Activated CD8-positive, alpha-beta T cell treated with anti-CD3 and anti-CD28 coated beads for 36 hours (primary cell): ENCODE measurements at places on chromosomes 4 and X. TPM values are rescaled to one million over a fixed set of nuclear protein-coding genes. Genes with fewer than 3 reads are reported as not detected.

The STS gene
- 0.50 TPM for total RNA-seq

The CCSER1 gene
- not detected for total RNA-seq

The MAML3 gene
- 2.0 TPM for total RNA-seq

The ZCCHC18 gene
- total RNA-seq = 1.5 TPM

DNA sequence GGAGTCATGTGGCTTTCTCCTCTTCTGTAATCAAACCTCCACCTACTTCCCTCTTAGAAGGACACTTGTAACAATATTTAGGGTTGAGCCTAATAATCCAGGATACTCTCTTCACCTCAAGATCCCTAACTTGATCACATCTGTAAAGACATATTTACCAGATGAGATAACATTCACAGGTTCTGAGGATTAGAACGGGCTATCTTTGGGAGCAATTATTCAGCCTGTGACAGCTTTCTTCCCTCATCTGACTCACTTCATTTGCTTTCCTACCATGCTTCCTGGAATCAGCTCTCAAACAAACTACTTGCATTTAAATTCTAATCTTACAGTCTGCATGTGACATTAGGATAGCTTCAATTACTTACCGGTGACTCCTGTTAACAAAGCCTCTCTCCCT is 133.5 kb upstream of the NDST3 start:
- no peaks in the 10 kb centered on the region for H3K27me3 ChIP-seq
- no peaks in the 10 kb centered on the region for H3K4me1 ChIP-seq
- no peaks in the 10 kb centered on the region for H3K36me3 ChIP-seq
- no peak overlapping the region for H3K27ac ChIP-seq
- H3K4me3 ChIP-seq = no peak overlapping the region

DNA sequence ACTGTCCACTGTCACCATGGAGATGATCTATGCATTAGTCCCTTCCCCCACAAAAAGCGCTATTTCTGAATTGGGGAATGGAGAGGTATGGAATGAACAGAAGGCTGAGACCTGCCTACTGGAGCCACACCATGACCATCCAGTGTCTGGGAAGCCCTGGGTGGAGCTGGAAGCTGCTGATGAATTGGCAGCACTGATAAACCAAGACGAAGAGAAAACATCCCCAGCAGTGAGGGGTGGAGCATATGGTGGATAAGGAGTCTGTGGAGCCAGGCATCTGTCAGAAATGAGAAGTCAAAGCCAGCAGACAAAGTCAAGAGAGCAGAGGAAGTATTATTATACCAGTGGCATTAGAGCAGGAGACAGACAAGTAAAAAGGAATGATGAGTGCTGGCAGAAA is 13.2 kb downstream of the CC2D2A start:
- H3K27ac ChIP-seq = no peak overlapping the region
- no peaks in the 10 kb centered on the region for H3K27me3 ChIP-seq
- no peak for DNase-seq
- H3K4me3 ChIP-seq = no peak overlapping the region
- H3K36me3 ChIP-seq = no peaks in the 10 kb centered on the region
- H3K4me1 ChIP-seq = no peaks in the 10 kb centered on the region

- H3K27ac ChIP-seq = no peak overlapping the region
- no peaks in the 10 kb centered on the region for H3K27me3 ChIP-seq
- no peak for DNase-seq
- H3K36me3 ChIP-seq = no peaks in the 10 kb centered on the region
- H3K4me3 ChIP-seq = no peak overlapping the region
- no peaks in the 10 kb centered on the region for H3K4me1 ChIP-seq
Measured at GRCh38 chr4:8260656-8261111, 8.9 kb upstream of the HTRA3 start.

- no peak for DNase-seq
- H3K4me3 ChIP-seq = no peak overlapping the region
- no peaks in the 10 kb centered on the region for H3K27me3 ChIP-seq
- H3K36me3 ChIP-seq = no peaks in the 10 kb centered on the region
Measured at GRCh38 chr4:60016971-60017370, 1183.2 kb upstream of the ADGRL3 start.
